ENCODE measurements at places on chromosomes 3 and 15.

GRCh38 chr3:119388577-119388976 is 74.8 kb downstream of the TMEM39A start:
- DNase-seq = no peak

DNA sequence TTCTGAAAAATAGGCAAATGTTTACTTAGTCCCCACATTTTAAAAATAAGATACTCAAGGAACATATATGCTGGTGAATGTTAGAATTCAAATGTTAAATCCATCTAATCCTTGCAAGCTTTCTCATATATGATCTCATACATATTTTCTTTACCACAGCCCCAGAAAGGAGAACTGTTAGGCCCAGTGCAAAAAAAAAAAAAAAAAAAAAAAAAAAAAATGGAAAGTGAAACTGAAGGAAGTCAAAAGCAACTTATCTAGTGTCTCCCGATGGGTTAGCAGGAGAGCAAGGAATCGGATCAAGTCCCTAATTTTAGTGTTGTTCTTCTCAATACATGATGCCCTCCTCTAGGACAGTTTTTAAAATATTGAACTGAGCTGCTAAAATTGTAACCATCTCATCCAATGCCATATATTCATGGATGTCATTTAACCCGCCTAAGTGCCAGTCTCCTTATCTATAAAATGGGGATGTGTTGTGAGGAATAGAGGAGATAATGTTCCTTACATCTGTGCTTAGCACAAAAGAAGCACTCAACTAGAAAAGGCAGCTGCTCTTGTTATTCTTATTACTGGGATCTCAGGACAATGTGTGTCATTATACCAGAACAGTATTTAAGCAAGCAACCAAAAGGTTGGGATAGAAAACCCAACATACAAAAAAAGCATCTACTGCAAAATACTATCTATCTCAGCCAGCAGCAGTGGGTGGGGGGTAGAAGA is 279.7 kb downstream of the MAGI1 start:
- no peak for DNase-seq

DNA sequence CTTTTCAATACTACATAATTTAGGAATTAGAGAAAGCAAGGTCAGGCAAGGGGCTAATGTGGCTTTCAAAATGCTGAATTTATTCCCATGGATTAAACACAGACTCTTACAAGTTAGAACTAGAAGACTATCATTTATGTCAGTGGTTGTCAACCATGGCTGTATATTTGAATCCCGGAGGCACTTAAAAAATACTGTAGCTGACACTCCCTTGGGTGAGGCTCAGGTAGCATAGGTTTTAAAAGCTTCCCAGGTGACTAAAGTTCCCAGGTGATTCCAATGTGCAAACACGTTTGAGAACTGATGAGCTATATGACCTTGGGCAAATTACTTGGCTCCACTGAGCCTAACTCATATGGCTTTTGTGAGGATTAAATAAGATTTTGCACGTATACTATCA is 29.6 kb downstream of the AAGAB start:
- DNase-seq = no peak

GRCh38 chr3:114721864-114722263 is 425.2 kb downstream of the ZBTB20 start:
- no peak for DNase-seq

DNA sequence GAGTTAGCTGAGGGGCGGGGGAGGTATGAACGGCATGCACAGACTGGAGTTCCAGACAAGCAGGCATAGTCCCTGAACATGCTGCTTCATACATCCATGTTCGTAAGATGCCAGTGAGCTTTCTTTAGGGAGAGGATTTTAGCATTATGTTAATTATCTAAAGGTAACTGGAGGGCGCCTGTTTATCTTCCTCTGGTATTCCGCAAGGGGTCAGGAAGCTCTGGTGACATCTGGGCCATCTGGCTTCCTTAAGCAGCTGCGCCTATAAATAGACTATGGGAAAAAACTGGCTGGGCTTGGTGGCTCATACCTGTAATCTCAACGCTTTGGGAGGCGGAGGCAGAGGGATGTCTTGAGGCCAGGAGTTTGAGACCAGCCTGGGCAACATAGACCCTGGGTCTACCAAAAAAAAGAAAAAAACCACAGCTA is 1.5 kb upstream of the FBXO22 start:
- DNase-seq = no peak

GRCh38 chr3:159252274-159252673 is 450.4 kb downstream of the MFSD1 start:
- no peak for DNase-seq

DNA sequence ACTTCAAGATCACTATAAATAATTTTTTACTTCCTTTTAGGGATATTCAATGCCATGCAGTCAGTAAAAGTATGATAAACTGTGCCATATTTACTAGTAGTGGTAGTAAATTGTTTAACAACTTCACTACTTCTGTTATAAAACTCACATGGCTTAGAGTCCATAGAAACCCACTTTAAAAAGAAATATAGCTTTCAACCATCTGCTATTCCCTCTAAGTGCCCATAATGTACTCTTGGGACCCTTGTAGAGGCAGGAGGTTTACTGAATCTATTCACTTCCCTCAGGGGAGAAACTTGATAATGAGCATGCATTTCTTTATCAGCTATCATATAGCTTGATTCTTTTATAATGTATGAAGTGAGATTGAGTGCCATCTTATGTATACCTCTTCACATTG is 1448.4 kb upstream of the ALCAM start:
- DNase-seq = no peak

DNA sequence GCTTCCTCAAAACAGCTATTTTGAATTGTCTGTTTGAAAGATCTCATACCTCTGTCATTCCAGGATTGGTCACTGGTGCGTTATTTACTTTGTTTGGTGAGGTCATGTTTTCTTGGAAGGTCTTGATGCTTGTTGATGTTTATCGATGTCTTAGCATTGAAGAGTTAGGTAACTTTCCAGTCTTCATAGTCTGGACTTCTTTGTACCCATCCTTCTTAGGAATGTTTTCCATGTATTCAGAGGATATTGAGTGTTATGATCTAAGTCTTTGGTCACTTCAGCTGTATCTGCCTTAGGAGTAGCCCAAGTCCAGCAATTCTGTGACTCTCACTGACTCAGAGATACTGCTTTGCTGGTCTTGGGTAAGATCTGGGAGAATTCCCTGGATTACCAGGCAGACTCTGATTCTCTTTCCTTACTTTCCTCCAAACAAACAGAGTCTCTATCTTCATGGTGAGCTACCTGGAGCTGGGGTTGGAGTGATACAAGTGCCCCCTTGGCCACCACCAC is 398.6 kb downstream of the ZIC4 start:
- DNase-seq = no peak

DNA sequence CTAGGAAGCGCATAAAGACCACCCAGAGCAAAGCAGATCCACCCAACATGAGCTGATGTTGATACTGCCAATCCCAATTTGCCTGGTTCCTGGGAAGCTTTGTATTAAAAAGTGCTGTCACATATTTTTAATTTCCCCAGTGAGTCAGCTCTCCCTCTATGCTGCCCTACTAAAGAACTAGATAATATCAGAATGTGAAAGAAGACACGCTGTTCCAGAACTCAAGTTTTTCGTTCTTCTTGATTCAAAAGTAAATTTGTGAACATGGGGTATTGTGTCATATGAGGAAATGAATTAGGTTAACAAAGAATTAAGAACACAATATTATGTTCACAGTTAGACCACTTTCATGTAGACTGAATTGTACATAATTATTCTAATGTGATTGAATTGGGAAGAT is 734.2 kb upstream of the ALCAM start:
- DNase-seq = no peak

- DNase-seq = no peak
Observed at GRCh38 chr15:28985316-28985645, 99.5 kb downstream of the APBA2 start.

DNA sequence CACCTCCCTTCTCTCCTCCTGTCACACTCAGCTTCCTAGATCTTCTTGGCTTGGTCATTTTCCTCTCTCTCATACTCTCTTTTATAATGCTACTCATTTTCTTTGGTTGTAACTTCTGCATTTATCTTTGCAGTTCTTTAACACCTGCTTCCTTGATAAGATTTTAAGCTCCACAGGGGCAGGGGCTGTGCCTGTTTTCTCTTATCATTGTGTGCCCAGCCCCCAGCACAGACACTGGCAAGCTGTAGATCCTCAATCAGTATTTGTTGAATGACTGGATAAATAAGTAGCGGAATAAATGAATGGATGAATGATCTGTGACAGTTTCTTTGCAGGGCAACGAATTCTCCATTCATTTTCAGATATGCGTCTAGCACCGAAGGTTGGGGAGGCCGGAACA is 64.3 kb upstream of the MEX3B start:
- DNase-seq = no peak

GRCh38 chr15:101070502-101071273 is 151.5 kb downstream of the LRRK1 start:
- no peak for DNase-seq

DNA sequence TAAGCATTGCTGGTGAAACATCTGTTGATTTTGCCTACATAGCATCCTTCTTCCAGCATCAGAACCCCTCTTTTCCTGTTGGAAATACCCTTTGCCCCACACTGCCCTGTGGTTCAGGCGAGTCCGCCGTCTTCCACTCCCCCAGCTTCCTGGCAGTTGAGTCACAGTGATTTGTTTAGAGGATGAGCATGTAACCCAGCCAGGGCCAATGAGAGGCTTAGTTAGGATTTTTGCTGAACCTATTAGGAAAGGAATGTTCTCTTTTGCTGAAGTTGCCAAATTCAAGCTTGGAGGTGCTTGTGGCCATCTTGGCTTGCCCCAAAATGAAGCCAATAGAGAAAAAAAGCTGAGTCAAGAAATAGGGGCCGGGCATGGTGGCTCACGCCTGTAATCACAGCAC is 19.0 kb upstream of the MEX3B start:
- DNase-seq = no peak

- no peak for DNase-seq
Observed at GRCh38 chr3:33839283-33839682, 40.9 kb downstream of the PDCD6IP start.

DNA sequence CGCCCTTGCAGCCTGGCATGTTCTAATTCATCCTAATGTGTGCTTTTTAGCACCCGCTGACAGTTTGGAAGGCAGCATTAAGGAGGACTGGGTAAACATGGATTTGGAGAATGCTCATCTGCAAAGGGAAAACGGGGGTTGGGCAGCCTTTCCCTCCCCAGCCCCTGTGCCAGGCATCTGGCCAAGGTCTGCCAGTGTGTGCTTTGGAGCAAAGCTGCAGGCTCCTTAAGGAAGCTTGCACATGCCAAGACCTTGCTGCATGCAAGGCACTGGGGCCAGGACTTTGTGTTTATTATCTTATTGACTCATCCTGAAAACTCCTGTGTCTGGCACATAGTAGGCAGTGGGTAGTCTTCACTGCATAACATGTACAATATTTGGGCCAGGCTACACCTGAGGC is 20.1 kb downstream of the FAM3D start:
- no peak for DNase-seq

- peak; percentile 22 for DNase-seq
Observed at GRCh38 chr3:141000027-141000663, 51.0 kb upstream of the SPSB4 start.

GRCh38 chr15:22806156-22806555 is 19.7 kb downstream of the NIPA1 start:
- no peak for DNase-seq

GRCh38 chr15:83153288-83153687 is 45.8 kb downstream of the TM6SF1 start:
- no peak for DNase-seq

DNA sequence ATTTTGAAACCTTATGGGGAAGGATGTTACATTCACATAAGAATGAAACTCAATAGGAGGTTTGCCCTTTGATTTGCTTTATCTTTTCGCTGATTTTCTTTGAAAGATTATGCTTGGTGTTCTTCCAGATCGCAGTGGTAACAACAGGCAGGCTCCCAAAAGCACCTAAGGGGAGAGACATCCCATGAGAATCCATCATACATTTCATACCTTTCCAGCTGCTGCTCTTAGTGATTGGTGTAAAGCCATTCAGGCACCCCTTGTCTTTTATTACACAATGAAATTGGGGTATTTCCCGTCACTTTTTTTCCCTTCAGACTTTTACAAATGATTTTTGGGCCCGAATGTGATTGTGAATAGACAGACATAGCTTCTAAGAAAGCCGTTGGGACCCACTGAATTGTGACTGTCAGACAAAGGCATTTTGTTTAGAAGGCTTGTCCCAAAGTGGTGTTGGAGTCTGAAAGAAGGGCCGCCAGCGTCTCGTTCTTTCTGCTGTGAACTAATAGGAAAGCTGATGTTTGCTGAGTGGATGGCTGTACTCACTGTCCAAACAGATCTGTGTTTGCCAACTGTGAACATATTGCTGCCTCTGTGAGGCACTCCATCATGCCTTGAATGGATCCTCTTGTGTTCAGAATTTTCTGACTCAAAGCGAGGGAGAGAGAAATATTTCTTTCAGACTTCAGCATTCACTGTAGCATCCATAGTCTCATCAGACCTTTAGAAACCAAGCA is 164.3 kb downstream of the FNDC3B start:
- DNase-seq = no peak

GRCh38 chr3:74844428-74844827 is 230.0 kb upstream of the CNTN3 start:
- DNase-seq = no peak

DNA sequence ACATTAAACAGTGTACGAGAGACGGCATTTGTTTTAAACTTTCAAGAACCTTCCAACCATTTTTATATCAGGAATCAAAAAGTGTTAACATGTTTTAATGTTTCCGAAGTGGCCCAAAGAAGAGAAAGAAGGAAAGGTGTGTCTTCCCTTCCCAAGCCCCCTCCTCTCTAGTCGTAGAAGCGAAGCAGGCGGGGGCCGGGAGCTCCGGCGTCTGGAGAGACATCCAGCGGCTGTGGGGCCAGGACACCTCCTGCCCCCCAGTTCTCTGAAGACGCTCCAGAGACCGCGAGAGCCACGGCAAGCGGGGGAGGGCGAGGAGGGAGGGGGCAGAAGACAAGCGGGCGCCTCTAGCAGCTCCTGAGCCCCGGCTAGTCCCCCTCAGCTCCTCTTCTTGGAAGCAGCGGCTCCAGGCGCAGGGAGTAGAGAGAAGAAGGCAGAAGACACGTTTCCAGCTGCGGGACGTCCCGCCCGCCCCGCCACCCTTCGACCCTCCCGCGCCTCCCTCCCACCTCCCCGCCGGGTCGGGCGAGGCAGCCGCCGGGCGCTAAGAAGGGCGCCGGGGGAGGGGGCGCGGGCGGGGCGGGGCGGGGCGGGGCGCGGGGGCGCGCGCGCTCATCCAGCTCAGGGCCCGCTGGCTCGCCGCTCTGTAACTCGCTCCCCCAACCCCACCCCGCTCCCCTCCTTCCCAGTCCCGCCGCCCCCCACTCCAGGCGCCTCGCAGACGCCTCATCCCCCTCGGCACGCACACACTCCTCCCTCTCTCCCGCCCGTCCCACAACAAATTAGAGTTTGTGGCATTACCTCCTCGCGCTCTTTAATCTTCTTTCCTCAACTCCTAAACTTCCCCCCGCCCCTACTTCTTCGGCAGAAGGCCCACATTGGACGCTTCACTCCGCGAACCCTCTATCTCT is at the start of gene ZBTB20:
Gene ZBTB20 (minus strand): TSS at position 871 of the 911 bp plus-strand sequence.
- DNase-seq = peak; percentile 78

DNA sequence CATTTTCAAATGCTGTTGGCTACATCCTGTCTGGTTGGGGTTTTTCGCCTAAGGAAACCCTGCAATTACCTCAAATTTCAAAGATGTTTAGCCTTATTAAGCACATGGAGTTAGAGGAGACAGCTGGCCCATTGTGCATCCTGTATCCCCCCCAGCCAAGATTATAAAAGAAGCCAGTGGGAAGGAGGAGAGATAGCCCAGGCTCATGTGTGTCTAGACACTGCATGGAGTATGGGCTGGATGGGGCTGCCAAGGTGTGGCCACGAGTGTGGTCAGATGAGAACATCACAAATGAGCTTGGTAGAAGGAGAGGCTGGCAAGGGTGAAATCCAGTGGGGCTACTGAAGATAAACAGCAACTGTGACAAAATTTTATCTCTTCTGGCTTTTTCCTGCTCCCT is 270.0 kb upstream of the TBC1D5 start:
- DNase-seq = no peak

GRCh38 chr15:31397851-31398661 is 71.4 kb downstream of the KLF13 start:
- DNase-seq = no peak
